ENCODE measurements at places on chromosomes 6 and 20.

GRCh38 chr6:87907521-87907920 is 140.1 kb upstream of the SPACA1 start:
- DNase-seq: no peak

- DNase-seq: no peak
Observed at GRCh38 chr6:168134560-168135201, 55.7 kb upstream of the FRMD1 start.

DNA sequence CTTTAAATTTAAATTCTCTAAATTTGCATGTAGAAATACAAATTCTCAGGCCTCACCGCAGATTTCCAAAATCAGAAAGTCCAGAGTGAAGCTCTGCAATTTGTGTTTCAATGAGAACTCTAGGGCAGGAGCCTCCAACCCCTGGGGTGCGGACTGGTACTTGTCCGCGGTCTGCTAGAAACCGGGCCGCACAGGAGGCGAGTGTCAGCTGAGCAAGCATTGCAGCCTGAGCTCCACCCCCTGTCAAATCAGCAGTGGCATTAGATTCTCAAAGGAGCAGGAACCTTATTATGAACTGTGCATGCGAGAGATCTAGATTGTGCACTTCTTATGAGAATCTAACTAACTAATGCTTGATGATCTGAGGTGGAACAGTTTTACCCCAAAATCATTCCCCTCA is 203.0 kb upstream of the PCSK2 start:
- no peak for DNase-seq

DNA sequence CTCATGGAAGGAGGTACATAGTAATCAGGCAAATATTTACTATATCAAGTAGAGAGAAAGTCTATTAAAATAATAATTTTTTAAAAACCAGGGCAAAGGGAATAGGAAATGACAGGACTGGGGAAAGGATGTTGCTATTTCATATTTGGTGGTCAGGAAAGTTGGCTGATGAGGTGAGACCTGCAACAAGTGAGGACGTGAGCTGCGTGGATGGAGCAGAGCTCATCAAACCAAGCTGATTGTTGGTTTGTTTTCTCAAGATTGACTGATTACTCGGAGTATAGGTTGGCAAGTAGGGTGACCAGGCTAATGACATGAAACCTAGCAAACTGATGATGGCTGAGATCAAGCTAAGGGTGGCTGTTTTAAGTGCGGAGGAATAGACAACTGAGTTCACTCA is 6.0 kb downstream of the GJA1 start:
- no peak for DNase-seq
